ENCODE measurements at places on chromosomes 13 and 19.

- no peak for DNase-seq
Observed at GRCh38 chr13:27053902-27054595, 117.6 kb downstream of the USP12 start.

- DNase-seq, result no peak
Observed at GRCh38 chr13:100722517-100722916, 47.9 kb upstream of the TMTC4 start.

DNA sequence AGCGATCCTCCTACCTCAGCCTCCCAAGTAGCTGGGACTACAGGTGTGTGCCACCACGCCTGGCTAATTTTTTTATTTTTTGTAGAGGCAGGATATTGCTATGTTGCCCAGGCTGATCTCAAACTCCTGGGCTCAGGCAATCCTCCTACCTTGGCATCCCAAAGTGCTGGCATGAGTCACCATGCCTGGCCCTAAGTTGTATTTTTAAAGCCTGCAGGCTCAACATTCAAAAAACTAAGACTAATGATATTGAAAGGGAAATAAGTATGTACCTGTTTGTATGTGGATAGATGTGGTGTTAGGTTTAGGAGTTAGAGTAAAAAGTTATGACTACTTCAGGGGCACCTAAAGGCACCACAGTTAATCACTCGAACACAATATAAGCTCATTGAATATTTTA is 5.4 kb upstream of the IPO5 start:
- no peak for DNase-seq

DNA sequence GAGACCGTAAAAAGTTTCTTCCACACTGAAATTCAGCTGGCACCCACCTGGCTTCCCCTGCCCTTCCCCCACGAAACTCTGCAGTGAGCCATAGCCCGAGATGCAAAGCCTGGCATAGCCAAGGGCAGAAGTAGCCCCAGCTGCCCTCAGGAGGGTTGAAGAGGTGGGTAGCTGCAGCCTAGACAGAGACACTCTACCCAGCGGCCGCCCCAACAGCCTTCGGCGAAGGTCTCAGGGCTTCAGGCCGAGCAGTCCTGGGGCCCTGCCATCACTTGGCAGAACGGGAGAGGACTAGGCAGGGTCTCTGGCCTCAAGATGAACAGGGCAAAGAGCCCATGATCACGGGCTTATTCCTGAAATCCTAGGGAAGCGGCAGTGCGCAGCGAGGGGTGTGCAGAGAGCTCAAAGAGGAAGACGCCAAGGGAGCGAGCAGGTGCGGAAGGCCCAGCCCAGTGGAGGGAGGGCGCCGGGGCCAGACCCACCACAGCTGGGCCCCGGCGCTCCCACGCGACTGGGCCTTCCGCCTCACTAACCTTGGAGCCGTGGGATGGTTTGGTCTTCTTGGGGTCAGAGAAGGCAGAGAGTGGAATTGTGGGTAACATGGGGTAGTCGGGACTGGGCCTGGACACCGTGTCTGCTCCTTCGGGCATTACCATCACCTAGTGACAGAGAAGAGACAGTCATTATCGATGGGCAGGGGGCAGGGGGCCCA is 53.2 kb downstream of the MLLT1 start:
- DNase-seq, result no peak

- DNase-seq, result no peak
Observed at GRCh38 chr13:112905086-112905485, 63.9 kb upstream of the MCF2L start.

DNA sequence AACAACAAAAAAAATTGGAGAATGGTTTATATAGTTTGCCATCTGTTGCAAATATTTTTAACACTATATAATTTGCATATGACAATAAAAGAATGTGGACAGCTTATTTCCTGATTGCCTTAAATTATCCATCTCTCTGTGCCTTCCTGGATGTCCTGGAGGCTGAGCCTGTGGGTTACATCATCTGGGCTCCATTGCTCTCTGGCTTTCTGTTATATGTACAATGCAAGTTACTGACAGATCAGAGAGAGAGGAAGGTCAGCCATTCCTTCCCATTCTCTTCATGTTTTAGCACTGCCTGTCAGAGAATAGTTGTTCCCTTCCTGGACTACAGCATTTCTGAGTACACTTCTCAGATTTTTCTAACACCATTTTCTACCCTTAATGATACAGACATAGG is 758.3 kb upstream of the PCDH20 start:
- no peak for DNase-seq

- no peak for DNase-seq
Observed at GRCh38 chr13:113084094-113084942, 21.3 kb upstream of the F7 start.

DNA sequence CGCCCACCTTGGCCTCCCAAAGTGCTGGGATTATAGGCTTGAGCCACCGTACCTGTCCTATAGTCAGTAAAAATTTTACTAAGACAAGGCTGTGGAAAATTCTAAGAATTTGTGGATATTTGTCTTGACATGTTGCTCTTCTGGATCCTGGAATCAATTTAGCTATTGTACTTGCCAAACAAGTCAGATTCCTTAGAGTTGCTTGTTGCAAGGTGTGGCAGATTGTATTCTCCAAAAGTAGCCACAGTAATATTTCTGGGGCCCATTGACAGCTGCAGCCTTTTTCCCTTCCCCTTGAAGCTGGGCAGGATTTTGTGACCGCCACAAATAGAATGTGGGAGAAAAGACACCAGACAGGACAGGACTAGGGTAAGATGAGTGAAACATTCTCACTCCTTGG is 98.8 kb upstream of the TMTC4 start:
- DNase-seq, result no peak

- no peak for DNase-seq
Observed at GRCh38 chr19:35167251-35168119, 12.9 kb downstream of the FXYD5 start.

- peak; percentile 48 for DNase-seq
Observed at GRCh38 chr19:1945899-1946298, 4.9 kb downstream of the CSNK1G2 start.
